ENCODE measurements at places on chromosomes 5 and 9.

GRCh38 chr5:173812811-173813550 lies 75.2 kb upstream of the CPEB4 start:
- no peak for DNase-seq

DNA sequence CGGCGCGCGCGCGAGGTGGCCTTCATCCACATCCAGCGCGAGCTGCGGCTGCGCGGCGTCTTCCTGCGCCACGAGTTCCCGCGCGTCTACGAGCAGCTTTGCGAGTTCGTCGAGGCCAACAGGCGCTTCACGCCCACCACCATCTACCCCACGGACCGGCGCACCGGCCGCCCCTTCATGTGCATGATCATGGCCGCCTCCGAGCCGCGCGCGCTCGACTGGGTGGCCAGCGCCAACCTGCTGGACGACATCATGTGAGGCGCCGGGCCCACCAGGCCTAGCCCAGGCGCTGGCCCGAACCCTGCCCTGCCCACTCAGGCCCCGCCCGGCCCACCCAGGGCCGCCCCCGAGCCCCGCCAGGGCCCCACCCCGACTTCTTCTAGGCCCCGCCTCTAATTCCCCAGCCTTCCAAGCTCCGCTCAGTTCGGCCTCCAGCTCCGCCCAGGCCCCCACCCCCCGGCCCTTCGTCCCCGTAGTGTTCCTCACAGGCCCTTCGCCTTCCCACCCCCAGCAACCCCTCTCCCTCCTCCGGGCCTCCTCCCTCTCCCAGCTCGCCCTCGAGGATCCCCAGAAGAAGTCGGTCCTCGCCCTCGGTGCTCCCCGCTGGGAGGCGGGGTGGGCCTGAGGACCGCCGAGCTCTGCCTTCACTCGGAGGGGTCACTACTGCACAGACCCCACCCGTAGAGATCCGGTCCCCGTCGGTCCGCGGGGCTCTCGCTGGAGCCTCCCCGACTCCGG lies 2.0 kb upstream of the PHPT1 start:
- no peak for DNase-seq

GRCh38 chr5:140151144-140152021 lies 23.6 kb upstream of the CYSTM1 start:
- DNase-seq, result no peak

DNA sequence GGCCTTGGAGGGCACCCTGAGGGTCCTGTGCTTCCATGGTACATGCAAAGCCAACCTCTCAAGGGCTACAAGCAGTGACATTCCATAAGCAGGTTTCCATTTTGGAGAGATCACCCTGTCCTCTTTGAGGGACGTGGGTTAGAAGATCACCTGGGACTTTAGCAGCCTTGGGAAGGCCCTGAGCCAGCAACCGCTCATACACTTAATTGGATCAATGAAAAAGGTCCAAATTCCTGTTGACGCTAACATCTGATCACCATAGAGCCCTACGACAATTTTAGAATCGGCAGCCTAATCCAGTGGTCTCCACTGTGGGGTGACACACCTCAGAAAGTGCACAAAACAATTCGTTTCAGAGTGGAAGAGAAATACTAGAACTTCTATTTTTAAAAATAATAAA lies 196.0 kb upstream of the NR3C1 start:
- DNase-seq, result no peak

DNA sequence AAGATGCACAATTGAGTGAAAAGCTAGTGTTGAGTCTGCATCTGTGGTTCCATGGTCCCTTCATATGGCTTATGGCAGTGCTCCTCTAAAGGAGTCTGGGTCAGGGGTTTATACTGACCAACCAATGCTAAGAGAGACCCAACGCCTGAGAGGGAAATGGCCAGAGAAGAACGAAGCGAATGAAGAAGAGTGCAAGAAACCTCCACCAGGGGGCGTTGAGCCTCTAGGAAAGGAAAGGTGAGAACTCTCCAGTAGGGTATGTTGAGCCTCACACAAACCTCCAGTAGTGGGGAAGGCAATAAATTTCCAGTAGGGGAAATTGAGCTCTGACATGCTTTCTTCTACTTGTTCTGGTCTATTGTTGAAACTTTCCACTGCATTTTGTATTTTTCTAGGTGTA lies 470.6 kb downstream of the PRDM9 start:
- no peak for DNase-seq

- DNase-seq, result no peak
Measured at GRCh38 chr5:17893026-17893635, 258.9 kb downstream of the TAF11L14 start.

DNA sequence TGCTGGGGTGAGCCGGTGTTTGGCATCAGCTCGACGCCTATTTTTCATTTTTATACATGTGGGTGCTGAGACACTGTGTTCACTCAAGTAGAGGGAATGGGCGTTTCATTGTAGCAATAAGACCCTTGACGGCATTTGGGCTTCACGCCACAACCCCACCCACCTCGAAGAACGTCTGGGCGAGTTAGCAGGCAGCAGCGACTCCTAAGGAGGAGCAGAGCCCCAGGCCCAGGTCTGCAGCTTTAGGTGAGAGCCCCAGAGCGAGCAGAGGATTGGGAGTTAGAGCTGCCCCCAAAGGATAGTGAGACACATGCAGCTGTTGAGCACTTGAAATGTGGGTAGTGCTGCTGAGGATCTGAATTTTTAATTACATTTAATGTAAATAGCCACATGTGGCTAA lies 1.6 kb upstream of the ZFP62 start:
- no peak for DNase-seq

DNA sequence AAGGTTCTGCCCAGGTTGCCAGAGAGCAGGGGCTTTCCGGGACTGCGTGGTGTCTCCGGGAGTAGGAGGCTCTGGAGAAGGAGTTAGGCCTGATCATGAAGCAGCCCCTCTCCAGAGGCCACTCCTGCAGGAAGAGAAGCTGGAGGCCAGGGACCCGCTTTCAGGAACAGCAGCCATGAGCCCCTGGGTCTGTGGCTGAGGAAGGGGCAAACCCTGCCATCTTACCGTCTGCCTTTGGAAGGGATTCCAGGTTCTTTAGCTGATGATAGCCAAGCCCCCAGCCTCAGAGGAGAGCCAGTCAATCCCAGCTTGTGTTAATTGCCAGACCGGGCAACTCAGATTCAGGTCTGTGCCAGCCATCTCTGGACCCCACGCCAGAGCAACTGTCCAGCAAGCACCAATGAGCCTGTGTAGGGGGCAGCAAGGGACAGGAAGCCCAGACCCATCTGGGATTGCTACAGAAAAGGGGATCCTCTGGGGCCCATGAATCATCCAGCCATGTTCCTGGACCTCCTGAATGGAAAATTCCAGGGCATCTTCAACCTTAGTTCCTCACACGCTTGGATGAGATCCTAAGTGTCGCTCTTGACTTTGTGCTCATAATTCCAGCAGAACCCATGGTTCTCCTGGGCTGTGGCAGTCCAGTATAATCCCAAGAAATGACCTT lies 42.7 kb upstream of the MVB12B start:
- DNase-seq, result no peak

DNA sequence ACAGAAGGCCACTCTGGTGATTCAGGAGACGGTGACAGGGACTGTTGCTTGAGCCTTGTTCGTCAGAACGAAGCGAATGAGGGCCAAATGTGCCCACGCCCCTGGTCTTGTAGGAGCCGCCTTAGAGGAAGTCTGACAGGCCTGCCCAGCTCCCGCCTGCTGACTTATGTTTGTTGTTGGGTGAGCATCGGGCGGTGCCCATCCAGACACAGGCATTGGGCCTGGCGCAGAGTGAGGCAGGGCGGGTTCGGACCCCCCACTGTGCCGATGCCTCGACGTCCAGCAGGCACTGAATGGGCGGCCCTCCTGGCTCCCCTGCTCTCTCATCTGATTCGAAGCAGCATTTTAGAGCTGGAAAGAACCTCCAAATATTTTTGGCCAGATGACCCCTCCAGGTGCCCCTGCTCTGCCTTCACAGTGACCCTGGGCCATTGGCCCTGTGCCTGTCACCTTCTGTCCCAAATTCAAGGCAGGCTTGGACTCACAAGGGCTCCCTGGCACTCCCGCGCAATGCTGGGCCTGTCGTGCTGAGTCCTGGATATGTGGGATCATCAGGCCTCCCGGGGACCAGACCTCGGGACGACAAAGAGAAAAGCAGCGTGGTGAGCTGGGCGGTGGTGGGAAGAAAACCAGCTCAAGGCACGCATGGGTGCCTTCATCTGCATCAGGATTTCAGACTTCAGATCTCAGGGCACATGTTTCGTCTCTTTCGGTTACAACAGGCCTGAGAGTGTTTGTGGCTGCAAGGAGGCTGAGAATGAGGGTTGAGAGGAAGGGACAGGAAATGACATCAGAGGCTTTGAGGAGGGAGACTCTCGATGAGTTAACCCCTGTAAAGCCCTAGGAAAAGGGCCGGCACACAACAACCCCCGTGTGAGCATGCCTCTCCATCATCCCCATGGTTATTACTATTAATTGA lies 37.1 kb upstream of the OLFM1 start:
- no peak for DNase-seq

DNA sequence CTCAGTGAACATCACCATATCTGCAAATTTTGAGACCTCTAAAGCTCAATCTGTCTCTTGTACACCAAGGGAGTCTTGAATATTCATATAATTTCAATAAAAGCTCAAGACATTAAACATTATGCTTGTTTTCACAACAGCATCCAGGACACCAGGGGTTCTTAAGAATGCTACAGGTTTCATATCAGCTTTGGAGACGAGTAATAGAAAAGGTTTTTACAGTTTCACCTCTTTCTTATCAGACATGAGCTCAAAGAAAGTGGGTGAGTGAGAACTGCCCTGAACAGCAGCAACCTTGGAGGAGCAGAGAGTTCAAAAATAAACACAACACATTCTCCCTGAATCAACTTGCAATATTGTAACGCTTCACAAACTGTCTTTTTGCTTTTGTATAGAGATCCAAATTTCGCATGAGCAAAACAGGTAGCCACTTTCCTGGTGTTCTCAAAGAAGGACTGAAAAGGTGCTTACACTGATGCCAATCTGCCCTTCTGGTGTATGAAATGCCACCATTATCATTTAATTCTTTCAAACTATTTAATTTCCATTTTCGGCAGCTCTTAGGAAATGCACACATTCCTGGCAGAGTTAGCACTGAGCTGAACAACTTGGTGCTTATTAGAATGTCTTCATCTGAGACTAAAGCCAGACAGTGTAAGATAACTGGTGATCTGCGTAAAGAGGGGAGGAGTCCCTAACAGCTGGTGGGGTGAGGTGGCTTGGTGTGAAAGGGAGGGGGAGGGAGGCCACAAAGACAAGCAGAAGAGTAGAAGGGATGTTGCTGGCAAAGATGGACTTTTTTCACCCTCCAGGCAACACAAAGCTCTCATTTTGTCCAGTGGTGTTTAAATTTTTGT lies 535.3 kb downstream of the PDE4D start:
- DNase-seq, result no peak

Measured in AG04450 (cell line).